Activated T-helper 17 cell treated with anti-CD3 and anti-CD28 coated beads, Interleukin-2, amount 50 U/mL, for 72 hours (primary cell): ENCODE measurements at places on chromosomes 7 and 10. TPM values are rescaled to one million over a fixed set of nuclear protein-coding genes. Genes with fewer than 3 reads are reported as not detected.

The INMT gene
- total RNA-seq, result 0.21 TPM

The DYDC2 gene
- total RNA-seq, result not detected

The OR2A1 gene
- 0.05 TPM for total RNA-seq

The DGKB gene
- total RNA-seq, result not detected

The SPRN gene
- total RNA-seq, result not detected

The PRKAR2B gene
- 3.4 TPM for total RNA-seq

The STAG3 gene
- total RNA-seq, result 7.8 TPM

The SSC4D gene
- total RNA-seq, result 0.61 TPM

The CPVL gene
- total RNA-seq, result 0.63 TPM
